ENCODE measurements at places on chromosomes 6 and 20.
A peak's percentile ranks its signal among the peaks of the same experiment; 100 is the strongest.

- DNase-seq, result no peak
- no peak overlapping the region for H3K27ac ChIP-seq
- H3K36me3 ChIP-seq, result peaks cover 3% of the 10 kb centered on the region
- peaks cover 22% of the 10 kb centered on the region for H3K27me3 ChIP-seq
- H3K4me3 ChIP-seq, result no peak overlapping the region
These were observed 32.8 kb upstream of the SIRPB2 start for GRCh38 chr20:1524004-1524403.

- H3K4me3 ChIP-seq, result no peak overlapping the region
- no peak for DNase-seq
- no peaks in the 10 kb centered on the region for H3K4me1 ChIP-seq
- H3K36me3 ChIP-seq, result no peaks in the 10 kb centered on the region
- H3K27ac ChIP-seq, result no peak overlapping the region
These were observed 738.0 kb downstream of the EPHA7 start for GRCh38 chr6:92681401-92681800.

DNA sequence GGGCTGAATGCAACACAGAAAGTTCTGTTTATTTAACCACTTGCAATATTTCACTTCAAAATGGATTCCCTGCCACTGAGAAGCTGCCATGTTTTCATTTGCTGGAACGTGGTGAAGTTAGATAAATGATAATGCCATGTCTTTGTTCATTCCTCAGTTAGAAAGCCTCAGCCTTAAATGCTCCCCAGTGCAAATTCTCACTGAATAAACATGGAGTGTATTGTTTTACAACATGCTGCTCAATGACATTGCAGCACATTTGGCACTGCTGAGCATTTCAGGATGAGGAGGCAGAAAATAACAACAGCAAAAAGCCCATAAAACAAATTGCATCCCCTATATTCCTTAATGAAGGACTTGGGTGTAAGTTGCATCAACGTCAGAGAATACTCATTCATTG, 913.8 kb upstream of the FLRT3 start:
- H3K4me3 ChIP-seq, result no peak overlapping the region
- no peak overlapping the region for H3K27ac ChIP-seq
- no peaks in the 10 kb centered on the region for H3K36me3 ChIP-seq
- H3K27me3 ChIP-seq, result no peaks in the 10 kb centered on the region
- DNase-seq, result no peak

- H3K36me3 ChIP-seq, result no peaks in the 10 kb centered on the region
- peaks cover 41% of the 10 kb centered on the region for H3K27me3 ChIP-seq
- peaks cover 3% of the 10 kb centered on the region for H3K4me1 ChIP-seq
These were observed 4.4 kb upstream of the CST3 start for GRCh38 chr20:23641936-23642751.

GRCh38 chr6:5126214-5126613, 41.1 kb downstream of the PPP1R3G start:
- peak overlapping the region; percentile 57 for H3K27ac ChIP-seq
- peaks cover 2% of the 10 kb centered on the region for H3K4me1 ChIP-seq
- no peak overlapping the region for H3K4me3 ChIP-seq
- DNase-seq, result no peak
- H3K36me3 ChIP-seq, result peaks cover 5% of the 10 kb centered on the region
